Left lung (tissue), 14 donors: ENCODE measurements at places on chromosomes 5 and 9. TPM values are rescaled to one million over a fixed set of nuclear protein-coding genes. Genes with fewer than 3 reads are reported as not detected.
A peak's percentile ranks its signal among the peaks of the same experiment; 100 is the strongest.

DNA sequence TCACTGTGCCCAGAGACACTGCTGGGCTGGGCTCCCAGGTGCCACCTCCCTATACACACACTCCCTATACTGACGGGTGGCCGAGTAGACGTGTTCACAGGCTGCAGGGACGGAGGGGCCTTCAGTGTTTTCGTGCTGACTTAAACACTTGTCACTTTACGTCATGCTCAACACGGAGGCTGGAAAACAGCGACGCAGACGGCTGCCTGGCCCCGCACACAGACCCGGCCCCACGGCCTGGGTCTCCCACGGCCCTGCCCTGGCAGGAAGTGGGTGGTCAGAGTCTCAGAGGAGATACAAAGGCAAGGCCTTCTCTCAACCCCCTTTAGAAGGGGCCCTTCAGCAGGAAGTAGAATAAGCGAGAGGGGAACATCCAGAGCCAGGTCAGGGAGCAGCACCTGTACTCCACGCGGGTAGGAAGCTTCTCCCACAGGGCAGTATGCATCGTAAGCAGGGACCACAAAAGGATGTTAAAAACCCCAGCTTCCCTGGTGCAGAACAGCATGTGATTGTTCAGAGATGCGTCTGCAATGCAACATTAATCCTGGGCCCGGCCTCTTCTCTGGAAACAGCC lies 11.9 kb upstream of the TBC1D9B start:
- no peak overlapping the region for H3K27ac ChIP-seq
- no peak overlapping the region for H3K4me3 ChIP-seq
- H3K4me1 ChIP-seq = peaks cover 10% of the 10 kb centered on the region
- H3K27me3 ChIP-seq = no peaks in the 10 kb centered on the region
- H3K36me3 ChIP-seq = no peaks in the 10 kb centered on the region

Gene SURF2
- 16.2 TPM for total RNA-seq

DNA sequence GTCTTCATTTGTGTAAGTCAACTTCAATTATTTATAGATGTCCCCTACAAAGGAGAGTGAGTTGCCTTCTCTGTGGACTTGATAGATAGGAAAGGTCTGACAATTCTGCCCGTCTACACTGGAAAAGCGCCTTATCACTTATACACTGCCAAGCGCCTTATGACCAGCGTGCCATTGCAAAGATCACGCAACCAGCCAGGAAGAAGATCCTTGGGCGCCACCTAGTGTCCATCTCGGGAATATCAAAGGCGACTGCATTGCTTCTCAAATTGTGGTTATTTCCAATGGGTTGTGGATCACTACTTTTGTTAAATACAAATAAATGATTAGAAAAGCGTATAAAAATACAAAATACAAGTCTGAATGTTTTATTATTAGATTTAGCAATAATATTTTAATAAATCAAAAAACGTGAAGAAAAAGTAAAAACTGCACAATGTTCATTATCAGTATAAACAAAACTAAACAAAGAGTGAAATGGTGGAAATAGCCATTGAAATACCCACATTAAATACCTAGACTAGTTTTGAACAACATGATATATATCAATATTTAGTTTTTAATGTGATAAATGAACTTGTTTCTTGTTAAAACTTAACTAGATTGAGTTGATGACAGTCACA lies 27.8 kb downstream of the SUB1 start:
- no peaks in the 10 kb centered on the region for H3K36me3 ChIP-seq
- no peak overlapping the region for H3K27ac ChIP-seq
- peak; percentile 82 for DNase-seq
- no peaks in the 10 kb centered on the region for H3K4me1 ChIP-seq

Gene SPINK4
- not detected for total RNA-seq
